MCF 10A (cell line): ENCODE measurements at places on chromosomes 4 and X. TPM values are rescaled to one million over a fixed set of nuclear protein-coding genes. Genes with fewer than 3 reads are reported as not detected.

GRCh38 chr4:152951348-152951747 is 15.2 kb downstream of the FHDC1 start:
- DNase-seq: no peak

GRCh38 chrX:107447642-107448041 is 1.8 kb upstream of the FRMPD3 start:
- DNase-seq: no peak

GRCh38 chr4:165872461-165873297 is at the start of gene TLL1:
Gene TLL1 (plus strand): TSS chr4:165873237. CDS start chr4:165873905, 668 bp downstream.
- DNase-seq: peak; percentile 51

- DNase-seq: no peak
These were observed 86.9 kb downstream of the VCX3A start for GRCh38 chrX:6448003-6448402.

- no peak for DNase-seq
These were observed 1.3 kb upstream of the ARX start for GRCh38 chrX:25016938-25017598.

- no peak for DNase-seq
These were observed 315.8 kb downstream of the RPA4 start for GRCh38 chrX:97199501-97199900.

- peak; percentile 39 for DNase-seq
These were observed 1.1 kb upstream of the LIN54 start for GRCh38 chr4:83011689-83012199.

Gene KLKB1
- total RNA-seq: 0.21 and 0.96 TPM in 2 replicates

Gene C4orf54
- not detected in 2 replicates for total RNA-seq

Gene AMBN
- total RNA-seq: not detected in 2 replicates

Gene ATP1B4
- total RNA-seq: not detected in 2 replicates

Gene SORBS2
- 19.3 and 29.1 TPM in 2 replicates for total RNA-seq
